HS-27A (cell line): ENCODE measurements at places on chromosomes 4 and X.

DNA sequence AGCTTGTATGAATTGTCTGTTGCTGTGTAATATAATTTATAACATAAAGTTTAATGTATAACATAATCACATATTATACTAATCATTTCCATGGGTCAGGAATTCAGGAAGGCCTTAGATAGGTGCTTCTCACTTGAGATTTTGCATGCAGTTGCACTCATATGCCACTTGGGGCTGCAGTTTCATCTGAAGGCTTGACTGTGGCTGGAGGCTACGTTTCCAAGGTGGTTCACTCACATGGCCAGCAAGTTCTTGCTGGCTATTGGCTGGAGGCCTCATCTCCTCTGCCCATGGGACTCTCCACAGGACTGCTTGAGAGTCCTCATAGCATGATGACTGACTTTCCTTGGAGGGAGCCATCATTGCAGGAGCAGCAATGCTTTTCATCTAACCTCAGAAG, 53.4 kb upstream of the STX18 start:
- no peak for DNase-seq

- DNase-seq = no peak
Observed at GRCh38 chr4:66516940-66517339, 846.7 kb upstream of the EPHA5 start.

- DNase-seq = no peak
Observed at GRCh38 chrX:40268188-40268520, 170.4 kb upstream of the BCOR start.

GRCh38 chr4:20960291-20960690, 260.0 kb downstream of the PACRGL start:
- no peak for DNase-seq

DNA sequence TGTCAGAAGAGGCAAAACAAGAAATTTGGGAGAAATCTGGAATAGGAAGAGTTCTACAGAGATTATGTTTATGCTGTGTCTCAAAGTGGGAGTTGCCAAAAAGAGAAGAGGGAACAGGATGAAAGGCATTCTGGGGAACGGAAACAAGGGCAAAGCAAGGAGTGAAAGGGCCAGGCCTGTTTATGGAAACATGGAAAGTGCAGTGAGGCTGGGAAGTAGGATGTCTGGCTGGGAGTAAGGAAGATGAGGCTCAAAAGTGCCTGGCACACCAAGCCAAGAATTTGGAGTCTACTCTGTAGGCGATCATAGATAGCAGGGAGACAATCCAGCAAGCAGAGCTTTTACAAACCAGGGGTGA, 1.8 kb upstream of the CUL4B start:
- DNase-seq = no peak

DNA sequence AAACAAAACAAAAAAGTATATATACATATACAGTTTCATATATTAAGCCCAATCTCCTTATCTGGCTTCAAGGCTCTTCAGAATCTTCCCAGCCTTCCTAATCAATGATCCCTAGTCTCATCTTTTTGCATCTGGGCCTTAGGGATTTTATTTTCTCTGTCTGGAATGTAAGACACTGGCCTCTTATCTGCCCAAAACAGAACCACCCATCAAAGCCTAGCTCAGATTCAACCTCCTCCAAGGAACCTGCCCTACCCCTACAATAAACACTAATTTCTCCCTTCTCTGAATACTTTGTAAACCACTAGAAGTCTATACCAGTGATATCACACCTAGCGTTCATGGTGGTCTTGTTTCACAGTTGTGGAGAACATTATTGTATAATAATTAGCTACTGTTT, 23.2 kb upstream of the GAB1 start:
- DNase-seq = no peak

GRCh38 chr4:158032733-158033415, 140.0 kb downstream of the GASK1B start:
- DNase-seq = no peak

GRCh38 chr4:167233685-167234315, 494 bp downstream of the SPOCK3 start:
- no peak for DNase-seq

DNA sequence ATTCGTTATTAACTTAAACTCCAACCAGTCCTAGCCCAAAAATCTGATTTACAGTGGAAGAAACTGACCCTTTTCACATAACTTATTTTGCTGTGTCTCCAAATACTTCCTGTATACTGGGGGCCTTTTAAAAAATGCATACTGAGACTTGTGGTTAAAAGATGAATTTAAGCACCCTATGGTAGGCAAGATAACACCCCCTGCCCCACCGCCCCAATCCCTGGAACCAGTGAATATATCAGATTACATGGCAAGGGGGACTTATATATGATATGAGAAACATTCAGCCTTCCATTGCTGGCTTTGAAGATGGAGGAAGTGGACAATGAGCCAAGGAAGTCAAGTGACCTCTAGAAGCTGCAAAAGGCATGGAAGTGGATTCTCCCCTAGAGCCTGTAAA, 3.1 kb upstream of the CLCN3 start:
- no peak for DNase-seq

DNA sequence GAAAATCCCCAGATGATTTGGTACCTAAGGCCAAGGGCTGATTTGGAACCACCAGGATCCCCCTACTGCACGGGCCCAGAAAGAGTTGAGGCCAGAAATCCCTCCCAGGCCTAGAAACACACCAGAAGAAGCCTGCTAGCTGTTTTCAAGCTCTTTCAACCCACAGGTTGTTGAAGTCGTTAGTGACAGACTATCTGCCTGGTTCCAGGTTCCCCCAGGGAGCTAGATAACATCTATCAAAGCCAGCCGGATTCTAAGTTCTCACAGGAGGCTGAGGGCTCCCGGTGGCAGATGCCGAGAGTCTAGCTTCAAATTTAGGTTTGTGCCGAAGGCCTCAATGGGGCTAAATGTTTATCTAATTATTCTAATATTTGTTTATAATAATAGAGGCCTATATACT, 132.0 kb upstream of the ATP6AP2 start:
- no peak for DNase-seq

- DNase-seq = no peak
Observed at GRCh38 chrX:115029869-115030570, 12.6 kb upstream of the IL13RA2 start.

DNA sequence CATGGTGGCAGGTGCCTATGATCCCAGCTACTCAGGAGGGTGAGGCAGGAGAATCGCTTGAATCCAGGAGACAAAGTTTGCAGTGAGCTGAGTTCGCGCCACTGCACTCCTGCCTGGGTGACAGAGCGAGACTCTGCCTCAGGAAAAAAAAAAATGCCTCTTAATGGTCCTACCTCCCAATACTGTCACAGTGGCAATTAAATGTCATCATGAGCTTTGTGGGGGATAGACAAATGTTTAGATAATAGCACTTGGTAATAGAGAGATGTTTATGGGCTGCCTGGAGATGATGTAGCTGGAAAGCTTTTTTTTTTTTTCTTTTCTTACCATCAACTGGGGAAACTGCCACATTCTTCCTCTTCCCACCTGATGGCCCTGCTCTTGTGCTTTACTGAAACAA, 33.0 kb downstream of the GRK4 start:
- DNase-seq = no peak

DNA sequence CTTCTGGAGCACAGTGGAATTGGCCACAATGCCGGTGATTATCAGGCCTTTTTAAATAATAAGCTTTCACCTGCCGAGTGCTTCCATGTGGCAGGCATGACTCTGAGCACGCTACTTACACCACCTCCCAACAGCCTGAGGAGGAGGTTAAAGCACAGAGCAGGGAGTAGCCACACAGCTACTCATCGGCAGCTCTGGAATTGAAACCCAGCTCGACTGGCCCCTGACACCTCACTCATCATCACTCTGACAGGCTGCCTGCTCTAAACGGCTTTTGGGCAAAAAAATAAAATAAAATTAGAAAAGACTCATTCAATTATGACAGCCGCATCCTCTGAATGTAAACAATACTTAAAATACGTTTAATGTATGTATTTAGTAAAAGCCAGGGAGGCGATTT, 326.4 kb upstream of the NOCT start:
- no peak for DNase-seq

DNA sequence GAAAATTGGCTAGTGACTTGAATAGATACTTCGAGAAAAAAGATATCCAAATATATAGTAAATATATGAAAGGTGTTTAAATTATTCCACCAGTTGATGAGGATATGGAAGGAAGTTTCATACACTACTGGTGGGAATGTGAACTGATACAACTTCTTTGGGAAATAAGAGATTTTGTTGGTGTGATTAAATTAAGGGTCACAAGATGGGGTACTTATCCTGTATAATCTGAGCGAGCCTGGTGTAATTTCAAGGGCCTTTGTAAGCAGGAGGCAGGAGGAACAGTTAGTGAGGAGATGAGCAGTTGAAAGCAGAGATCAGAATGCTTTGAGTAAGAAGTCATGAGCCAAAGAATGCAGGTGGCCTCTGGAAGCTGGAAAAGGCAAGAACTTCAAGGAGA, 192.2 kb downstream of the KCTD8 start:
- DNase-seq = no peak

- DNase-seq = no peak
Observed at GRCh38 chr4:140297221-140297570, 76.2 kb upstream of the SCOC start.

GRCh38 chr4:64613046-64613445, 203.8 kb upstream of the TECRL start:
- DNase-seq = no peak

GRCh38 chr4:54085284-54085683, 14.7 kb upstream of the GSX2 start:
- peak; percentile 86 for DNase-seq

- no peak for DNase-seq
Observed at GRCh38 chrX:102341867-102342266, 94.9 kb downstream of the NXF2 start.

DNA sequence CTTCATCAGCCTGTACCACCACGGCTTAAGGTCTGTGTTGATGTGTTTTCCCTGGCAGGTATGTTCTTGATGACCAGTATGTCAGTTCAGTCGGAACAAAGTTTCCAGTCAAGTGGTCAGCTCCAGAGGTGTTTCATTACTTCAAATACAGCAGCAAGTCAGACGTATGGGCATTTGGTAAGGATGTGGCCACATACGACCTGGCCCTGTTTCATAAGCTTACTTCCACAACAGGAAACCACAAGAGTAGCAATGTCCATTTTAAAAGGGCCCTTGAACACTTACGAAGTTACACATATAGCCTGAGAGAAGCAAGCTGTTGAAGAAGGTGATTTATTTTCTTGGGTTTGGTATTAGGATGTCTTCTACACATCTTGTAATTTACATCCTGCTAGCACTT, 46.1 kb downstream of the BMX start:
- no peak for DNase-seq

GRCh38 chr4:152951348-152951747, 15.2 kb downstream of the FHDC1 start:
- no peak for DNase-seq
